ENCODE measurements at places on chromosomes 7 and 10.

DNA sequence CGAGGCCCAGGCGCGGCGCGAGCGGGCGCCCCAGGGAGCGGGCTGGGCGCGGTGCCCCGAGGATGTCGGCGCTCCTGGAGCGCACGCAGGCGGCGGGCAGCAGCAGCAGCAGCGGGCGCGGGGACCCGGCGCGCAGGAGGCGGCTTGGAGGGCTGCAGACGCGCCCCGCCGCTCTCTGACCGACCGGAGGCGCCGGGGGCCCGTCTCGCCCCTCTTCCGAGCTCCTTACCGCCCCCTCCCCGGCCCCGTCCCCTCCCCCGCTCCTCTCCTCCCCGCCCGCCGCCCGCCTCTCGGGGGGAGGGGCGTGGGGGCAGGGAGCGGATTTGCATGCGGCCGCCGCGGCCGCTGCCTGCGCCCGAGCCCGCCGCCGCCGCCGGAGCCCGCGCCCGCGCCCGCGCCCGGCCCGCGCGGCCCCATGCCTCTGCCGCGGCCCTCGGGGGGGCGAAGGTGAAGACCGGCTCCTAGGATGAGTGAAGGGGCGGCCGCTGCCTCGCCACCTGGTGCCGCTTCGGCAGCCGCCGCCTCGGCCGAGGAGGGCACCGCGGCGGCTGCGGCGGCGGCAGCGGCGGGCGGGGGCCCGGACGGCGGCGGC, at the start of gene NRG3:
Gene NRG3, plus strand, starts transcription at position 320 of the 592 bp plus-strand sequence.
- no peak for DNase-seq

- no peak for DNase-seq
These were observed 591.5 kb downstream of the DNAJB6 start for GRCh38 chr7:157928171-157928794.

- no peak for DNase-seq
These were observed 130.0 kb downstream of the TES start for GRCh38 chr7:116340201-116340847.

DNA sequence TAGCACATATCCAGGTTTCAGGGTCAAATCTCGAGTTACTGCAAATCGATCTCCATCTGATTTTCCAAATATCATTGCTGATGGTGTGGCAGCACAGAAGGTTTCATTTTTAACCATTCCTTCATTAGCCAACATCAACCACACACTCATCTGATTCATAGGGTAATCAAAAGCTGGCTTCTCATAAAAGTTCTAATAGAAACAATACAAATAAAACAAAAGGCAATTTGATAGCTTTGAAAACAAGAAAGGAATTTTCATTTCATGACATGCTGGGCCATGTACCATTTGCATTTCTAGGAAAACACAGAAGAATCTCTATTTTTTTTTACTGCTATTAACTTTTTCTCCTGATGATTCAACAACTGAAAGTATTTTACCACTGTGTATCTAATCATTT, 147.7 kb upstream of the SLC26A5 start:
- no peak for DNase-seq

DNA sequence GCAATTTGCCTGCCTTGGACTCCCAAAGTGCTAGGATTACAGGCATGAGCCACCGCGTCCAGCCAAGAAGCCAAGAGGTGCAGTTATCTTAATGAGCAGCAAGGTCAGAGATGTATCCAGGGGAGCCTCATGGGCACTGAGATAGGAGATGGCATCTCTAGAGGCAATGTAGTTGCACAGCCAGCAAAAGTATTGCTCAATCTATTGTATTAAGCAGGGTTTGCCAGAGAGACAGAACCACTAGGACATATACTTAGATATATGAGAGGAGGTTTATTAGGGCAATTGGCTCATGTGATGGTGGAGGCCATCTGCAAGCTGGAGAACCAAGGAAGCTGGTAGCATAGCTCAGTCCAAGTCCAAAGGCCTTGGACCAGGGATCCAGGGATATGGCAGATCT, 16.3 kb upstream of the VPS26A start:
- no peak for DNase-seq

- no peak for DNase-seq
These were observed 22.2 kb downstream of the PLA2G12B start for GRCh38 chr10:72932259-72933015.

GRCh38 chr7:1130021-1130990, 29.7 kb downstream of the ZFAND2A start:
- DNase-seq, result no peak

- no peak for DNase-seq
These were observed 178.1 kb downstream of the EVX1 start for GRCh38 chr7:27420702-27421101.

- no peak for DNase-seq
These were observed 177.9 kb downstream of the CHN2 start for GRCh38 chr7:29372351-29373090.

DNA sequence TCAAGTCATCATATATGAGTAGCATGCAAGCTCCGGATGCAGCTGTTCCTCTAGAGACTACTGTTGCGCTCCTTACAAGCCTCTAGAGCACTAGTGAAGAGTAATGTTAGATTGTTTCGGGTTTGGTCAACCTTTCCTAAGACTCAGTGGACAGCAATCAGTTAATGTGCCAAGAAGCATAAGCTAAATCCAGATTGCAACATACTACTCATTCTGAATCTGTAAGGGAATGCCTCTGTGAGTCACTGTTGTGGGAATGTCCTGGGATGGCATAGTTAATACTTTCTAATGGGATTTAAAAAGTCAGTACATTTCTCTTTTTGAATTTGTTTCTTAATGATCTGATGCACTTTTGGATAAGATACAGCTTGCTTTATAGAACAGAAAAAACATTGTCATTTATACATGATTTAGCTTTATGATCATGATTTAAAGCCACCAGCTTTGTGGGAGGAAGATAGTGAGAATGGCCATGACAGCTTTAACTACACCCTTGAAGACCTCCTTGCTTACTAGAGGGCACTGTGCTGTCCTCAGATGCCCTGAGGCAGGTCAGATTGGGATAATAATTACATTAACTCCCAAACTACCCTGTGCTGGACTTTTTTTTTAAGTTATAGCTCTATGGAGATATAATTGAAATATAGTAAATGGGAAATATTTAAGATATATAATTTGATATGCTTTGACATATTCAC, 138.4 kb downstream of the SDK1 start:
- no peak for DNase-seq

DNA sequence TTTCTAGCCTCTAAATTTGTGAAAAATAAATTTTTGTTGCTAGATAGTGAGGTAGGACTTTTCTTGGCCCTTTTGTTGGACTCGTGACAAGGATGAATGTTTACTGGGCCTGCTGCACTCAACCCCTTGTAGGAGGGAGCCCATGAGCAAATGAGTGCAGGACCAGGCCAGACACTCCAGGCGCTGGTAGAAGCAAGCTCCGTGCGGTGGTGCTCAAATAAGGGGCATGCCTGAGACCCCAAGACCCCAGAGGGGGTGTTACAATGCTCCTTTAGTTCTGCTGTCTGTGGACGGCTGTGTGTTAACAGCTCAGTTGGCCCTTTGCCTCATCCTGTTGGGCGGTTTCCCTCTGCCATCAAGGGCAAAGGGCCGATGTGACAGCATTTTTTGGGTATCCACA, 1195.3 kb upstream of the PHF14 start:
- no peak for DNase-seq

- no peak for DNase-seq
These were observed at the start of gene ADAP1 for GRCh38 chr7:954330-955238. Gene ADAP1, minus strand, starts transcription at chr7:954680. Its CDS starts 203 bp downstream, at chr7:954477.

GRCh38 chr10:13788711-13789447, 202.1 kb downstream of the PRPF18 start:
- no peak for DNase-seq

DNA sequence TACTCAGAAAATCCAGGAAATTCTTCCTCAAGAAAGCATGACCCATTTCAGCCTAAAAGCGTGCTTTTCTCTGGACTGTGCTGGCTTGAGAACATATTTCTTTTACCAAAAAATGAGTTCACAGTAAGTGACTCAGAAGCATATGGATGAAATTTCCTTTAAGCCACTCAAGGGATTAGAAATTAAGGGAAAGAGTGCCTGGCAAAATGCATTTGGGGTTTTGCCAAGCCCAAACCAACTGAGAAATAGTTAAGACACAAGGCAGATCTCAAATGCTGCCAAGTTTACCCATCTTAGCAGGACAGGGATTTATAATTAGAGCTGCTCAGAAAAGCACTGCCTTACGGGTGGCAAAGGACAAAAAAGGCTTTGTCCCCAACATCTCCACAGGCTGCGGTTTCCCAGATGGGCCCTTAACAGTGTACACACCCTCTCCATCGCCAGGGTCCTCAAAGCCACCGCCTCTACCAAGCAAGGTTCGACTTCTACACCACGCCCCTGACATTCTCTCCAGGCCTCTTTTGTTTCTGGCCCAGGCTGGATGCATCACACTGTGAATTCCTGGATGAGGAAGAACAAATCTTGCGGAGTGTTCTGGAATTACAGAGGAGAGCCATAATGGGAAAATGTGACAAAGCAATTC, 30.1 kb upstream of the CDHR3 start:
- no peak for DNase-seq

- no peak for DNase-seq
These were observed 115.1 kb downstream of the TPK1 start for GRCh38 chr7:144720710-144721109.

GRCh38 chr7:67432536-67433234, 436.1 kb downstream of the TYW1 start:
- no peak for DNase-seq

DNA sequence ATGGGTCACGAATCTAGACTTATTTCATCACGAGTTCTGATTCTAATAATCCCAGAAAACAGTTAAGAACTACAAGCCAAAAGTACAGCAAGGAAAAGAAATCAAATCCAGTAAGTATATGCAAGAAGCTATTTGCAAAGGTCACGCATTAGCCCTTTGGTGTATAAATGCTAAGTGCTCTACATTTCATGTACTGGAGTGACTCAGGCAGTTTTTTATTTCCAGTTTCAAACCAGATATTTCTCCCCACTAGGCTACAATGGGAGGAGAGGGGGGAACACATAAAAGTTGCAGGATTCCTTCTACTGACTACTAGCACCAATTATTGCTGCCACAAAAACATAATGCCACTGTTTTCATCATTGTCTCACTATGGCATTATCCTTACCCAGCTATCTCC, 148.0 kb downstream of the NRCAM start:
- DNase-seq, result no peak

DNA sequence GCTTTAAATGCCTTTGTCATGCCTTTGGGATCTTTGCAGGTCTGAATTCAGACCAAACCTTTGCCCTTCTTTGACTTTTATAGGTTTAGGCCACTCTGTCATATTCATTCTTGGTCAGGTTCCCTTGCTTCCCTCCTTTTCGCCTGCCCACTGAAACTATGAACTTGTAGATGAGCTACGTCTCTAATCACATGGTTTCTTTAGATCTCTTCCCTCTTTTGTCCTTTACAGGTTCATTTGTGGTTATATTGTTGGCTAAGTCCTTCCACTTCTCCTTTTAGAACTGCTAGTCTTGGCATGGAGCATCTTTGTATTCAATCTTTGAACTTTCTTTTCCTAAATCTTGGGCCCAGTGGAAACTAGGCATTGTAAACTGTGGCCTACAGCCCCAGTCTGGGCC, 104.0 kb upstream of the ZEB1 start:
- no peak for DNase-seq

GRCh38 chr10:60434418-60435046, 44.9 kb upstream of the ANK3 start:
- DNase-seq, result no peak
